ENCODE measurements at places on chromosomes 6 and 20.
A peak's percentile ranks its signal among the peaks of the same experiment; 100 is the strongest.

GRCh38 chr6:158624684-158625682, 19.6 kb downstream of the DYNLT1 start:
- DNase-seq: no peak

DNA sequence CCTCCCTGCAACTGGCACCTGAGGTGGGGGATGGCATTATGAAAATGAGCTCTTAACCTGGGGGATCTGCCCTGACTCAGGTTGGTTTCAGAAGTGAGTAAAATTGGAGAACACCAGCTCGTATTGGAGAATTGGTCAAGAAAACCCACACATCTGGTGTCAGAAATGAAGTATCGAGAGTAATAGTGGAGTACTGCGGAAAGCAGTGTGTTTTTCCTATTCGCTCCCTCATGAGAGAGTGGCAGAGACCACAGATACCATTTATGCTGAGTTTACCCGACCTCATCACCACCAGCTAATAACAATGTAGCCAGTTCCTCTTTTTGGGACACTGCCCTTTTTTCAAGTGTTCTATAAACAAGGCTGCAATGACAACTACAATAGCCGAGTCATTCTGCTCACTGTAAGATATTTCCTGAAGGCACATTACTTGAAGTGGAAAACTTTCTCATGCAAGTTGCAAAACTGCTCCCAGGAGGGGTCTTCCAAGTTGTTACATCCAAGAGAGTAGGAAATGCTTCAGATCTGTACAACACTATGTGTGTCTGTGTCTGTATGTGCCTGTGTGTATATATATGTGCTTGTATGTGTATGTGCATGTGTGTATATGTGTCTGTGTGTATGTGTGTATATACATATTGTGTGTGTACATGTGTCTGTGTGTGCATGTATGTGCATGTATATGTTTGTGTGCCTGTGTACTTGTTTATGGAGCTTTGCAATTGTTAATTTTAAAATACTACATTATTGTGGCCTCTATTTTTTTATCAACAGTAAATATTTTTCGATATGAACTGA, 106.0 kb upstream of the CST7 start:
- no peak for DNase-seq

DNA sequence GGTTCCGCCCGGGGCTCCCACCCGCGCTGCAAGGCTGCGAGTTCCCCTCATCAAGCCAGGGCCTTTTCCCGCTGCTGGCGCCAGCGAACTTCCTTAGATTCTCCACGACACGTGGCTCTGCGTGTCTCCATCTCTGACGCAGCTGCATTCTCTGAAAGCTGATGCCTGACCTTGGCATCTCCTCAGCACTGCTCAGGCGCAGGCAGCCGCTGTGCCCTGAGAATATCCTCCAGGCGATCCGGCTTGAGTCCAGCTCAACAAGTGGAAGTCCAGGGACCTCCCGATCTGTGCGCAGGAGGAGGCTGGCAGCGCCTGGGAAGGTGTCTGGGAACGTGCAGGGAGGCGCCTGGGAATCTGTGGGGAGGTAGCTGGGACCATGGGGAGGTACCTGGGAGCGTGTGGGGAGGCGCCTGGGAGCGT, 171.2 kb upstream of the THBS2 start:
- no peak for DNase-seq

GRCh38 chr6:41734666-41735426, 562 bp downstream of the TFEB start:
- peak; percentile 47 for DNase-seq

- no peak for DNase-seq
Measured at GRCh38 chr6:29661071-29661470, 4.2 kb downstream of the MOG start.

DNA sequence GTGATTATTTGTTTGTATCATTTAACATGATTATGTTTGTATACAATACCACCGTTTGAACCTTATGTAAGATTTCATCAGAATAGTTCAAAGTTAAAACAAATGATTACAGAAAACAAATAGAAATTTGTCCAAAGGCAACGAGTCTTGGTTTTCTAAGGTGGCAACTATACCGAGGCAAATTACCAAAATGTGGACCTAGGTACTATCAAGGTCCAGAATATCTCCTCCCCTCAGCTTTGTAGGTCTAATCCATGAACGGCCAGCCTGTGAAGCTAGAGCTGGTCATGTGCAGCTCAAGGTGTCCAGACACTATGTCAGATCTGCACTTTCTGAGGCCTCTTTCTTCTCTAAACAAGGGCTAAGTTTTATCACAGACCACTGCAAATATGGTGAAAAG, 151.7 kb upstream of the BEND3 start:
- DNase-seq: no peak

DNA sequence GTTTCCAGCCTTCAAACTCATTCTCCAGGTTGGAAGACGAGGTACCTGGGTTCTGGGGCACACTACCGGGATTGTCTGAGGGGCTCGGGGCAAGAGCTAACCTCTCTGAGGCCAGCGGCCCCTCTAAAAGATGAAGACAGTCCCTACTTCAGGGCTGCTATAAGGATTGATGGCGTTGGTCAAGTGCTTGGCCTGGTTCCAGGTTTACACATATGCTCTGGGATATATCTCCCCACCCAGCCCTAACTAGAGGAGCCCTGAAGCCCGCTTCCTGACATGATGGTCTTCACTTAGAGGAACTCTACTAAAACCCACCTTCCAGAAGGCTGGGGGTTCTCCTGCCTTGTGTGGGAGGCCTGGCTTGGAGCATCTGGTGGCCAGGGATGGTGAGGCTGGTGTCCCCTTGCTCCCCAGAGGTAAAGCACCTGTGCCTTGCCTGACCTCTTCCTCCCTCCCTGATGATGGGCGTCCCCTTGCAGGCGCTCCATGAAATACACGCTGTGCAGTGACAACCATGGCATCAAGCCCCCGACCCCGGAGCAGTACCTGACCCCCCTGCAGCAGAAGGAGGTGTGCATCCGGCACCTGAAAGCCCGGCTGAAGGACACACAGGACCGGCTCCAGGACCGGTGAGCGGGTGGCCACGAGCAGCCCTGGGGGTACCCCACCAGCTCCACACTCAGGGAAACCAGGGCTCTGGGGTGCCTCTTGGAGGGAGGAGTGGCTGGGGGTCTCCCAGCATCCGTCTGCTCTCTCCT, 28.7 kb downstream of the SDCBP2 start:
- DNase-seq: no peak

GRCh38 chr6:150029749-150030148, 4.4 kb upstream of the RAET1L start:
- DNase-seq: no peak

DNA sequence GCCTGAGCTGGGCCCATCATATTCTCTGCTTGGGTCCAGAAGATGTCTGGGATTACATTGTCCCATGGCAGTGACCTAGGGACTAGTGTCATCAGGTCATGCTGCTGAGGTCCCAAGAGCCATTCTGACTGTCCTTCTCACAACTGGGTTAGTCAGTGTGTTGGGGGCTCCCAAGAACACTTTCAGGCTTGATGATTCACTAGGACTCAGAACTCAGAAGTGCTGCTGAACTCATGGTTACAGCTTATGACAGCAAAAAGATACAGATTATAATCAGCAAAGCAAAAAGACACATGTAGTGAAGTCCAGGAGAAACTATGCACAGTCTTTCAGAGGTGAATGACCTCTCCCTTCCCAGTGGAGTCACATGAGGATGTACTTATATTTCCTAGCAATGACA, 107.8 kb downstream of the SYNE1 start:
- no peak for DNase-seq

- DNase-seq: no peak
Measured at GRCh38 chr6:27593200-27593818, 120.4 kb upstream of the ZNF184 start.

DNA sequence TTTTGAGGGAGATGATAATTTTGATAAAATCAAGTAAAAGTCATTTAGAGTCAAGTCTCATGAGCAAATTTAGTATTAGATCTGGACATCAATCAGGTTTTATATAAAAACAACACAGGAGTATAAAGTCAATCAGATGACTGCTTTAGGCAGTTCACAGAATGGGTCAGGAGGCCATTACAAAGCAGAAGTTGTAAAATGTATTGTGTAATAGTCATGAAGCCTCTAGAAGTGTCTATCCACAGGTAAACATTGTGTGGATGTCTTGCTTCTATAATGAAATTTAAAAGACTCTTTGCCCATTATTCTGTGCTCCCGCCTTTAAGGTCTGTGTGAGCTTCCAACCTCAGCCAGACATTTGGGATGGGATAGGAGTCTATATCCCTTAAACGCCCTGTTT, 28.8 kb downstream of the MAP7 start:
- no peak for DNase-seq

DNA sequence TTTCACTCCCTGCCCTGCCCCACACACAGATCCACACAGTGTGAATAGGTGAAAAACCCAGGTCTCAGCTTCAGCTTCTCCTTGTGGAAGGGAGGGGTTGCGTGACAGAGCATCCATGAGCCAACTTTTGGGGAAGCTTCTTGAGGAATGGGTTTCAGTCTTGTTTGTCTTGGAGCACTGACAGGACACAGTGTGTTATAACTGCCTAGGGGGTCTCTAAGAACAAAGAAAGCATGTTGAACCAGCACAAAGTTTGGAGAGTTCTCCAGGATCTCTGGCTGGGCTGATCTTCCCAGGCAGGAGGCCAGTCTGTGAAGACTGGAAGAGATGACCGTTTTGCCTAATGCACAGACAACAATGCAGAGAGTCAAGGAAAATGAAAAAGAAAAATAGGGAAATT, 164.5 kb downstream of the COL12A1 start:
- no peak for DNase-seq

GRCh38 chr6:110043366-110043994, 65.4 kb downstream of the GPR6 start:
- no peak for DNase-seq

GRCh38 chr6:144415014-144415413, 129.9 kb downstream of the UTRN start:
- DNase-seq: peak; percentile 22

- DNase-seq: no peak
Measured at GRCh38 chr20:20333866-20334265, 34.0 kb upstream of the INSM1 start.

DNA sequence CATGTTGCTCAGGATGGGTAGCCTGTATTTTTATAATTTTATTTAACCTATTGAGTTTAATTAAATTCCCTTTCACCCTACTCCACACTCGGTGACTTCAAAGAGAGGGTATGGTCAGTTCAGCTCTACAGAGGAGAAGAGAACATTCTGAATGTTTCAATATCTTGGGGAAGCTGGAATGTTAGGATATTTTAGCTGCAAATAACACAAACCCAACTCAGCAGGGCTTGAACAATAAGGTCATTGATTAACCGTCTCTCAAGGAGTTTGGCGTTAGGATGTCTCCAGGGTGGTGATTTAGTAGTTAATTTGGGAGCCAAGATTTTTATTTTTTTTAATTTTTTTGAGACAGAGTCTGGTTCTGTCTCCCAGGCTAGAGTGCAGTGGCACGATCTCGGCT, 143.6 kb upstream of the SALL4 start:
- DNase-seq: no peak

- DNase-seq: no peak
Measured at GRCh38 chr6:92468066-92468465, 951.3 kb downstream of the EPHA7 start.

DNA sequence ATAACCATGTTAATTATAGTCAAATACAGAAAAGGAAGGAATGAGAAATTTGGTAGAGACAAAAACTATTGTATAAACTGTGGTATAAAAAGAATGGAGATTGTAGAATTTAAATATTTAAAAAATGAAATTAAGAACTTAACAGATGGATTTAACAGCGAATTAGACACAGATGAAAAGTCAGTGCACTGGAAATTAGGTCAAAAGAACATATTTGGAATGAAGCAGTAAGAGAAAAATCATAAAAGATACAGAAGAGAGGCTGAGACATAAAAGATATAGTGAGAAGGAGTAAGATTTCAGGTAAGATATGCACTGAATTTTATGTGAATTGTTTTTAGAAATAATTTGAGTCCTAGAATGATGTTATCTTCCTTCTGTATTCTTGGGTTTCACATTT, 14.0 kb downstream of the TSPYL4 start:
- no peak for DNase-seq

DNA sequence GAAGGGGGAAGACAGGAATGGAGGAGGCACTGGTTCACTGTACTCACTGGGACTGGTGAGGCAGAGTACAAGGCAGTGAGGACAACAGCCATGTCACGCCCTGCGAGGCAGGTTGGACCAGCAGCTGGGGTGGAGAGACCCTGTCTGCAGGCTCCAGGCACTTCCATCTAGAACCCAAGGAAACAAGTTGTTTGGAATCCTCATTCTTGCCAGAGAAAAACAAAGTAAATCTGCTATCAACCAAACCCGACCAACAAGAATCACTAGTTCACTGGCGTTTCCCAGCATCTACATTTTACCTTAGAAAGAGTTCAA, 98.5 kb upstream of the CDYL start:
- no peak for DNase-seq

GRCh38 chr6:6931071-6932025, 176.4 kb upstream of the RREB1 start:
- no peak for DNase-seq

DNA sequence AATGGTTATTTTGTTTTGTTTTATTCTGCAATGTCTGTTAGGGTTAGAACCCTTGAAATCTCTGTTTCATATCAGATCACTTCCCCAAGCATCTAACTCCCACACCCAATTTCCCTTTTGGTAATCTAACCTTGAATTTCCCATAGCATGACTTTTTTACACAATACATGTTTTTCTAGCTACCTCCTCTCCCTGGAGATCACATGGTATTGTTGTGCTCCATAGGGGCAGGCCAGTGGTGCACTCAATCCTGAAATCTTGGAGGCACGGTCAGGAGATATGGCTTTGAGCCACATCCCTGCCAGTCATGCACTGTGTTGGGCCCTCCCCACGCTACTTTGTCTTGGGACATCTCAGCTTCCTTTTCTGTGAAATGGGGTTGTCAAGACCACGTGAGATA, 36.7 kb upstream of the NNAT start:
- DNase-seq: no peak

DNA sequence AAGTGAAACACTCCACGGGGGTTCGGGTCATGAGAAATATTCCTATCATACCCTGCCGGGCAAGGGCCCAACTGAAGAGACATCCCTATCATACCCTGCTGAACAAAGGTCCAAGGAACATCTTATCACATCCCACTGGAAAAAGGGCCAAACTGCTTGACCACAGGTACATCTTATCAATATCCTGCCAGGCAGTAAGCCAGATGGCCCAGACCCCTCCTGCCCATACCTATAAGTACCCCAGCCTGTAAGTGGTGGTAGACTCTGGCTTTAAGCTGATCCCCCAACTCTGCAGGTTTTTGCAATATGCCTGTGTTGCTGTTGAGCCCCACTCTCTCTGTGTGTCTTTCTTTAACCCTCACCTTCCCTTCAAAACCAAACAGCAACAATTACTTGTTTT, 51.6 kb downstream of the ZNF334 start:
- DNase-seq: no peak

- no peak for DNase-seq
Measured at GRCh38 chr6:111818539-111819226, 54.6 kb downstream of the FYN start.

GRCh38 chr6:27748661-27749060, 163.5 kb downstream of the OR2B2 start:
- no peak for DNase-seq
